ENCODE measurements at places on chromosomes 4 and X.

DNA sequence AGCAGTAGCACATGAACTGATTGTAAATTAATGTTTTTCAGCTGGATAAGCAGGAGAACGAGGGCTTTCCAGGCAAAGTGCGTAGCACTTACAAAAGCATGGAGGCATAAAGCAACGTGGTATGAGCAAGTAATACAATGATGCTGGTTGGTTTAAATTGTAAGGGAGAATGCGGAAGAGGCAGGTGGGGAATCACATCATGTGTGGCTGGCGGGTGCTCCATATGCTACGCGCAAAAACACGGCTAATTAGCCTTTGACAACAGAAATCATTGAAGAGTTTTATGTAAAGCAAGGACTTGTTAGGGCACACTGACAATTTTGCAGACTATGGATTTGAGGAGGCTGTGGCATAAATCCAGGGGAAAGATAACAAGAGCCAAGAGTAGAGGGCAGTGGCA, 14.6 kb downstream of the SYTL4 start:
- ATAC-seq = no peak

DNA sequence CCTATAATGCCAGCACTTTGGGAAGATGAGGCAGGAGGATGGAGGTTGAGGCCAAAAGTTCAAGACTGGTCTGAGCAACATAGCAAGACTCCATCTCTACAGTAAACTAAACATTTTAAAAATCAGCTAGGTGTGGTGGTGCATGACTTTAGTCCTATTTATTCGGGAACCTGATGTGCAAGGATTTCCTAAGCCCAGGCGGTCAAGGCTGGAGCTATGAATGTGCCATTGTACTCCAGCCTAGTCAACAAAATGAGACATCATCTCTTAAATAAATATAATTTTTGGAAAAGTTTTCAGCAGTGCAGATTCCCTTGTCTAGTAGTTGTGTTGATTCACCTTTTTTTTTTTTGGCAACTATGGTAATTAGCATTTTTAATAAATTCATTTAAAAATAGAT, 928.7 kb upstream of the PRKX start:
- no peak for ATAC-seq

- peak; percentile 91 for ATAC-seq
Observed at GRCh38 chr4:99447079-99447478, 11.9 kb upstream of the ADH7 start.

DNA sequence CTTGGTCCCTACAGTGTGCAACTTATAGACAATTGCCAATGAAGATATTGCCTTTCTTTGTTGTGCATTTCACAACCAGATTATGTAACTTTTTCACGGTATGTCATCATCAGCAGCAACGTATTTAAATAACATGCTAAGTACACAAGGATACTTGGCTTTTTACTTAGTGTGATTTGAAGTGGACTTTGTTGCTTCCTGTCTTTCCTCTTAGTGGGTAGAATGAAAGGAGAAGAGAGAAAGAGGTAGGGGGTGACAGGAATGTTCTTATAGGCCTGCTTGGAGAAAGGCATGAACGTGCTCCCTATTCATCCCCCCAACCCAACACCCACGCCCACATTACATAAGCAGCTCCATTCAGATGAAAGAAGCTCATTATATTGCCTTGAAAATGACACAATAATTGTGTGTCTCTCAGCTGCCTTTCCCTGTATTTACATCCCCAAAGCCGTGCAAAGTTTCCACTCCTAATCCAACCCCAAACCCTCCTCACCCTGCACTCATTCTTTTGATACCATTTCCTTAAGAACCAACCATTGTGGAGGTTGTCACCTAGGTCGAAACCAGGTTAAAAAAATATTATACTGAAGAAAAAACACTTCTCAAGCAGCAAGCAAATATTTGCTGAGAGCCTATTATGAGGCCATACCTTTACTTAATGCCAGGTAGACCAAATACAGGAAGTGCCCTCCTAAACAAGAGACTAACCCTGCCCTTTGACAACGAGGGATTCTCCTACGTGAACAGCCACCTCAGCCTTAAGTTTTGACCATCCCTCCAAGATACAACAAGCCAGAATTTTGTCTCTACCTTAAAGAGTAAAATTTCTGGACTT, 25.2 kb upstream of the GK start:
- ATAC-seq = peak; percentile 11

DNA sequence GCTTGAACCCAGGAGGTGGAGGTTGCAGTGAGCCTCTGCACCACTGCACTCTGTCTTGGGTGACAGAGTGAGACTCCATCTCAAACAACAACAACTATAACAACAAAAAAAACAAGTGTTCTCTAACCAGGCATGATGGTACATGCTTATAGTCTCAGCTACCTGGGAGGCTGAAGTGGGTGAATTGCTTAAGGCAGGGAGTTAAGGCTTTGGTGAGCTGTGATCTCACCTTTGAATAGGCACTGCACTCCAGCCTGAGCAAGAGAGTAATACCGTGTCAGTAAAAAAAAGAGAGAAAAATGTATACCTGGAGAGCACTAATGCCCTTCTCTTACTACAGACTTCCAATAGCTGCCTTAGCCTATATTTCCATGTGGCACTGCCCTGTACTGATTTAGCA, 18.9 kb upstream of the USP9X start:
- ATAC-seq = peak; percentile 53

GRCh38 chrX:9532349-9532748, 67.5 kb downstream of the TBL1X start:
- ATAC-seq = no peak

- ATAC-seq = peak; percentile 24
Observed at GRCh38 chr4:184473499-184474262, 669 bp downstream of the IRF2 start.

DNA sequence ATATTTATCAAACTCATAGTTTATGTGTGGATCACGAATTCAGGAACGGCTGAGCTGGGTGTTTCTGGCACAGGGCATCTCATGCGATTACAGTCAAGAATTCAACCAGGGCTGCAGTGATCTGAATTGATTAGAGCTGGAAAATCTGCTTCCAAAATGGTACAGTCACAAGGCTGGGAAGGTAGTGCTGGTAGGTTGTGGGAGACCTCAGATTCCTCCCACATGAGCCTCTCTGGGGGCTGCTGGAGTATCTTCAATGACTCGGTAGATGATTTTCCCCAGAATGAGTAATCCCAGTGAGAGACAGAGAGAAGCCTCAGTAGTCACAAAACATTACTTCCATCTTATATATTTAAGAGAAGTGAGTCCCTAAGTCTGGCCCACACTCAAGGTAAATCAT, 36.2 kb upstream of the PRDX4 start:
- ATAC-seq = no peak

- ATAC-seq = no peak
Observed at GRCh38 chr4:58649226-58649625, 1539.0 kb upstream of the IGFBP7 start.

DNA sequence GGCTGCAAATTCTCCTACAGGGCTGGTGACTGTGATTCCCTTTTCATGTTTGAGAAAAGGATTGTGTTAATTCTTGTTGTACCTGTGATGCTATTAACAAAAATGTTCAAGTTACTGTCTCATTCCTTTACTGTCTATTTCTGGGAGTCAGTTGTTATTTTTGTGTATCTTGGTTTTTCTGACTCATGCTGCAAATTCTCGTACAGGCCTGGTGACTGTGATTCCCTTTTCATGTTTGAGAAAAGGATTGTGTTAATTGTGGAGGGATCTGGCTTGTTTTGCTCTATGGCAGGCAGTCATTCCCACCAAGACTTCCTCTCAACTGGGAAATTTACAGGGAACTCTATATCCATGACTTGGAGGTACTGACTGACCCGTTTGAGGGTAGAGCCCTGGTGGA, 693.4 kb upstream of the INTU start:
- ATAC-seq = no peak

- no peak for ATAC-seq
Observed at GRCh38 chr4:113028074-113028473, 21.4 kb upstream of the ANK2 start.

GRCh38 chr4:109701566-109702410, 1.5 kb downstream of the CASP6 start:
- ATAC-seq = no peak

- no peak for ATAC-seq
Observed at GRCh38 chr4:184397516-184398163, 76.7 kb downstream of the IRF2 start.

DNA sequence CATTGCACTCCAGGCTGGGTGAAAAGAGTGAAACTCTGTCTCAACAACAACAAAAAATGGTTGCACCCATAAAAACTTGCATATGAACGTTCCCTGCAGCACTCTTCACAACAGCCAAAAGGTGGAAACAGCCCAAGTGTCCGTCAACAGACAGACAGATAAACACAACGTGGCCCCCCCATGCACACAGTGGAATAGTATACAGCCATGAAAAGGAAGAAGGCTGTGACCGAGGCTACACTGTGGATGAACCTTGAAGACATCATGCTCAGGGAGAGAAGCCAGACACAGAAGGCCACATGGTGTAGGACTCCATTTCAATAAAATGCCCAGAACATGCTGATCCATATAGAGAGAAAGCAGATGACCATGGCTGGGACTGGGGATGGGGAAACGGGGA, 33.5 kb upstream of the ASMTL start:
- no peak for ATAC-seq

DNA sequence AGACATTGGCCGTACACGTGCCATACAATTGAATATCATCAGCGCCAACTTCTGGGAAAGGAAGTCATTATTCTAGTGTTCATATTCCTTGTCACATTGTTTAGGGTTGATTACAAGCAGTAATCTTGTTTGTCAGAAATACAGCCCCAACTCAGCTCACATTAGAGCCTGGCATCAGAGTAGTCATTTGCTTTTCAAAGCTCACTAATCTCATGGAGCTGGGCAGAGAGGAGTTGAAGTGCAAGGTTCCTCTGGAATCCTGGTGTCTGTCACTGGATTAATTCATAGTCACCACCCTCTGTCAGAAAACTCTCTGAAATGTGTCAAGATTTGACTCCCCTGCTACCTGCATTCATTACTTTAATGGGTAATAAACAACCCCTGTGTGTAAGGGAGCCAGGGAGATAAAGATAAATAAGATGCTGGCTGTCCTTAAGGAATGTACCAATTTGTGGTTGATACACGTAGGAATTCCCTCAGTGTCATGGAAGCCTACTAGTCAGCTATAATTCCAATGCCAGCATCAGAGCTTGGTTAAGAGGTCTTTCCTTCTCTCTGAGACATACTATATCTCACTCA, 43.7 kb upstream of the S100G start:
- ATAC-seq = no peak

- no peak for ATAC-seq
Observed at GRCh38 chrX:110852180-110852579, 56.6 kb upstream of the CHRDL1 start.

DNA sequence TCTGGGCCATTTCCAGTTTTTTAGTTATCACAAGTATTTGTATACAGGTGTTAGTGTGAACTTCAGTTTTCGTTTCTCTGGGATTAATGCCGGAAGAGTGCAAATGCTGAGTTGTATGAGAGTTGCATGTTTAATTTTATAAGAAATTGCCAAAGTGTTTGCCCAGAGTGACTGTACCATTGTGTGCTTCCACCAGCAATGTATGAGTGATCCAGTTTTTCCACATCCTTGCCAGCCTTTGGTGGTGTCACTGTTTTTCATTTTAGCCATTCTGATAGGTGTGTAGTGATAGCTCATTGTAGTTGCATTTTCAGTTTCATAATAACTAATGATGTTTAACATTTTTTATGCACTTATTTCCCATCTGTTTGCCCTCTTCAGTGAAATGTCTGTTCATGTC, 18.4 kb downstream of the PLS3 start:
- peak; percentile 55 for ATAC-seq

DNA sequence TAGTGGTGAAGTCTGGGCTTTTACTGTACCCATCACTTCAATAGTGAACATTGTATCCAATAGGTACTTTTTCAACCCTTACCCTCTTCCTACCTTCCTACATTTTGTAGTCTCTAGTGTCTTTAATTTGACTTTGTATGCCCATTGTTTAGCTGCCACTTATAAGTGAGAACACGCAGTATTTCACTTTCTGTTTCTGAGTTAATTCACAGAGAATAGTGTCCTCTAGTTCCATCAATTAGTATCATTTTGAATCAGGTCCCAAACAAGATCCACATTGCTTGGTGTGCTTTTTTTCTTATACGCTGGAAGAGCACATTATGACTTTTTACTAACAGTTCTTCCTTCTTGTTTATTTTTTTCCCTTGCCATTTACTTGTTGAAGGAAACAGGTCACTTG, 176.0 kb upstream of the WDFY3 start:
- ATAC-seq = no peak

- no peak for ATAC-seq
Observed at GRCh38 chr4:92091335-92091734, 212.4 kb upstream of the GRID2 start.

DNA sequence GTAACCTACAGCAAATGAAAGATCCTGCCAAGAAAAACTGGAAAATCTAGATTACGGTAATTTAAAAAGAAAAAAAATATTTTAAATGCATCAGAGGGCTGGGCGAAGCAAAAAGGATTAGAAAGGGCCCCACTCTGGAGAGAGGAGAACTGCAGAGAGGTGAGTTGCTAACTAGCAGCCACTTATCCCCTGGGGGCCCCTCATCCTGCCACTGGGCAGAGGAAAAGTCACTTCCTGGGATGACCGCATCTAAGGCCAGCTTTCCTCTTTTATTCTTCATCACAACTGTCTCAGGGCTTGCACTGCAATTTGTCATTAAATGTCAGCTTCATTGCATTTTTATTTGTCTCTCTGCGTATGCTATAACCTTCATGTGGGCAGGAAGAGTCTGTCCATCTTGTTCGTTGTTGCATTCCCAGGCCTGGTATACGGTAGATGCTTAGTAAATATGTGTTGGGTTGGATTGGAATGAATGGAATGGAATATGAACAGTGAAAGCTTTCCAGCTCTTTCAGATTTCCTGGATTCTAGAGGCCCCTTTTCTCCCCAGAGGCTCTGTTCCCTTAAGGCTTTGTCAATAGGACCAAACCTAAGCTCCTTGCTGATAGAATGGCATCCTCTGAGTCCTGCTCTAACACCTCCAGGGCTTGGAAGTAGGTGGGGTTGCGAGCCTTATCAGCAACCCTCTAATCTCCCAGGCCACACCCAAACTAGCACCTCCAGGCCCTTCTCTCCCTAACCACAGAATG, 58.9 kb downstream of the TLR10 start:
- ATAC-seq = no peak

DNA sequence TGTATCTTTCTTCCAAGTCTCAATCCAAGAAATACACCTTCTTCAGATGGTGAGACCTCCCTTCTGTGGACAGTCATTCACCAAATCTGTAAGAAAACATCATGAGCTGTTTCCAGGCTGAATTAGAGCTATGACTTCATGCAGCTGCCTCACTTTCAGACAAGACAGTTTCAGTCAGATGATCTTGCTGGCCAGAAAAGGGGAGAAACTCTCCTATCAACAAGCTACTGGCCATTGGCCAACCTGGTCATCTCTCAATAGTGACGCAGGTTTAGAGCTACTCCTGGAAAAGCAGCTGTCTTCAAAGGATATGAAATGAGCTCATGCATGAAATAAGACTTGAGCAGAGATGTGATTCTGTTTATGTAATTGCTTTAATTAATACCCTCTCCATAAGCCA, 69.6 kb upstream of the NDP start:
- ATAC-seq = no peak

GRCh38 chrX:12548746-12549145, 242.5 kb upstream of the PRPS2 start:
- ATAC-seq = no peak

DNA sequence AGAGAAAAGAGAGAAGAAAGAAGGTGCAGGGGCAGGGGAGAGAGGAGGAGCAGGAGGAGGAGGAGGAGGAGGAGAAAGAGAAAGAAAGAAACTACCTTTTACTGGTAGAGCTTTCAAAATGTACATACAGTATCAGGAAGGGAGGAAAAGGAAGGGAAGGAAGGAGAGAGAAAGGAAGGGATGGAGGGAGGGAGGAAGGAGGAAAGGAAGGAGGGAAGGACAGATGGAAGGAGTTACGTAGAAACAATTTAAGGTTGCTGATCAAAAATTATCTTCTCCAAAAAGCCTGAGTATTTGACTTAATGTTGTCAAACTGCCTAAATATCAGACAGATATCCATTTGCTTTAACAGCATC, 13.4 kb downstream of the TBC1D9 start:
- no peak for ATAC-seq
